ENCODE measurements at places on chromosomes 7 and 10.

GRCh38 chr10:90959826-90960225, 38.9 kb upstream of the ANKRD1 start:
- DNase-seq: no peak

- no peak for DNase-seq
These were observed 78.9 kb downstream of the CHRM2 start for GRCh38 chr7:136947347-136947746.

DNA sequence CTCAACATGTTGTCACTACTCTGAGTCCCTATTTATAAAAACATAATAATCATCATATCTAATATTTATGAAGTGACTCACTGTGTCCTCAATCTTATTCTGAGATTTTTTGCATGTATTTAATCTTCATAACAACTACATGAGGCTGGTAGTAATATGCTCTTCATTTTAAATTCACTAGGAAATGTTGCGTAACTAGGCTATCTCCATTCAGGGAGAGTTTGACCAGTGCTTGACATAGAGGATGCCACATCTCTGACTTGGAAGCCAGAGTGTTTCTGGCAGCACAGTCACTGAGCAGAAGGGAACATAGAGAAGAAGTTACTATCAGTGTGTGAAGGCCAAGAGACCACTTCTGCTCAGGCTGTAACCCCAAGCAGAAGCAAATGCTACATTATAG, 88.9 kb downstream of the FAM13C start:
- no peak for DNase-seq

GRCh38 chr10:5560817-5561703, 36.3 kb downstream of the CALML3 start:
- DNase-seq: no peak
